ENCODE measurements at places on chromosomes 16 and 17.

- no peak for DNase-seq
Measured at GRCh38 chr16:8867216-8867931, 1.4 kb downstream of the CARHSP1 start.

DNA sequence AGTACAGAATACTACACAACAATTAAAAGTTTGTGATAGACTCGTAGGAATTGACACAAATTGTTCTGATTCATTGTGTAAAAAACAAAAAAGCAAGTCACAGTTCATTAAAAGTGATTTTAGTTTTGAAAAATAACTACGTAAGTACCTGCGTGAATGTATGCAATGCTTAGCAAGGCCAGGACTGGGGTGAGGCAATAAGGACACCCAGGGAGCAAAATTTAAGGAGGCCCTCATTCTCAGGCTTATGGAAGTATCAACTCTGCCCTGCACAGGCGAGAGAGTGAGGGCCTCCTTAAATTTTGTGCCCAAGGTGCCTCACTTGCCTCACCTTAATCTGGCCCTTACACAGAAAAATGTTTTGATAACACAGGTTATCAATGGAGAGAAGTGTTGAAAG lies 31.4 kb downstream of the NOG start:
- no peak for DNase-seq

DNA sequence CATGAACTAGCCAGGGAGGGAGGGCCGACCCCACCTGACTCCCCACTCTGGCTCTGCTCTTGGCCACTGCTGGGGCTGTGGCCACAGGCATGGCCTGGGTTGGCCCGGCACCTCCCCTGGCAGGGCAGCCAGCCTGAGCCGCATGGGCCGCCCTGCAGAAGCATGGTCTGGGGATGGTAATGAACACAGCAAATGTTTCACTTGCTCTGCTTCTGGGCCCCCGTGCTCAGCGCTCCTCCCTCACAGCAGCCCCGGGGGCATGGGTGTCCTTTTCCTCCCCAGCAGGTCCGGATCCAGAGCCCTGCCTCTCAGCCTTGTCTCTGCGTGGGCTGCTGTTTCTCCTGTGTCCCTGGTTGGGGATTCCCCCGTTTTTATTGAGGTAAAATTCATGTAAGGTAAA lies 30.9 kb upstream of the KCNJ12 start:
- no peak for DNase-seq

DNA sequence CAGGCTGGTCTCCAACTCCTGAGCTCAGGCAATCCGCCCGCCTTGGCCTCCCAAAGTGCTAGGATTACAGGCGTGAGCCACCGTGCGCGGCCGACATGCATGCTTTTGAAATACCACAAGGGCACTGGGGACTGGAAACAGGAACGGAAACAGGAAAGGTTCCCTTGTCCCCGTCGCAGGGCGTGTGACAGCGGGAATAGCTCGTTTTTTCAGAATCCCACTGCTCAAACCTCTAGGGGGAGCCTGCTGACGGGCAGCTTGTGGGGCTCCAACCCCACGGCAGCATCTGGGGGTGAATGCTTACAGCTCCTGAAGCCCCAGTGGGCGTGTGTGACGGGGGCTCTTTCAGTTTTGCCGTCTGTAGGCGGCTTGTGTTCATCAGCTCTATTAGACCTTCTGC lies 18.8 kb upstream of the ASGR2 start:
- no peak for DNase-seq

- no peak for DNase-seq
Measured at GRCh38 chr17:67682196-67682595, 35.5 kb upstream of the NOL11 start.

DNA sequence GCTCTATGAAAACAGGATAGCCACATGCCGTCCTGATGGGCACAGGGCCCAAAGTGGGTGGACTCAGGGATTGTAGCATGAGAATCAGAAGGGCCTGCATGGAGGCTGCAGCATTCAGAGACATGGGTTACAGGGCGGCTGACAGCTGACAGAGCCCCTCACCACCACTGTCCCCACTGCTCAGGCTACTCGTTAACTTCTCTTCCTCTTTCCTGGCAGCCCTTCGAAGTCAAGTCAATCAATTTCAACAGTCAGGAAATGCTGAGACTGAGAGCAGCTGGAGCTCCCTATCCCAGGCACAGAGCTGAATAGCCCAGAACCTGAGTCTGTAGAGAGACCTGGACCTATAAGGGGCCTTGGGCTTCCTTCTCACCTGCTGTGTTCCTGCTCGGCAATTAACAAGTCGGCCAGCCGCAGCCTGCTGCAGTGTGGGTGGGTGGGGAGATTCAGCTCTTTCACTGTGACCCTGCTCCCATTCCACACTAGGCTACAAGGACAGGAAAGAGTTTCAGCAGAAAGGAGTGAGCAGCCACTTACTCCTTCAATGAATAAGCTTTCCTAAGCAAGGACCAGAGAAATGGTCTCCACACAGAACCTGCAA lies 76.9 kb downstream of the TEX14 start:
- no peak for DNase-seq

GRCh38 chr16:87507351-87508069 lies 14.7 kb upstream of the ZCCHC14 start:
- DNase-seq: no peak

DNA sequence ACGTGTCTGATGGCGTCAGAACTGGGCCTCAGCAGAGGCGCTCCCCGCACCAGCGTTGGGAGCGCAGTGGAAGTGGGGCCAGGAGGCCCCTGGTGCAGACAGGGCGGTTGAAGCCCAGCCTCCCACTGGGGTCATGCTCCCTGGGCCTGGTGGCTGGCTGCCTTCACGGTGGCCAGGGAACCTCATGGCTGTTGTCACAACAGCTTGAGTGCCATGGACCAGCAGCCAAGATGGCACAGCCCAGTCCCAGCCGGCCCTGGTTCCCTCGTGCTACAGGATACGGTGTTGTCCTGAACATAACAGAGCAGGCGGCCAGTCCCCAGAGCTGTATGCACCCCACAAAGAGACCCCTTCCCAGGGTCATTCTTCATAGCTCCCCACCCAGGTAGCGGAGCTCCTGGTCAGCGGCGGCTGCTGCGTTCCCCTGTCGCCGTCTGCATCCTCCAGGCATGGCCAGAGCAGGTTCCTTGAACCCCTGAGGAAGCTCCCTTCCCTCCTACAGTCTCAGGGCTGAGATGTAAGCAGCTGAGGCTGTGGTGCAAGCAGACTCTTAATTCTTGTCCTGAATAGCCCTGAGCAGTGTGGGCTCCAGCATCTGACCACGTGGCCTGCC lies 29.7 kb downstream of the NME3 start:
- no peak for DNase-seq

- no peak for DNase-seq
Measured at GRCh38 chr17:72477491-72477890, 356.7 kb downstream of the SOX9 start.

DNA sequence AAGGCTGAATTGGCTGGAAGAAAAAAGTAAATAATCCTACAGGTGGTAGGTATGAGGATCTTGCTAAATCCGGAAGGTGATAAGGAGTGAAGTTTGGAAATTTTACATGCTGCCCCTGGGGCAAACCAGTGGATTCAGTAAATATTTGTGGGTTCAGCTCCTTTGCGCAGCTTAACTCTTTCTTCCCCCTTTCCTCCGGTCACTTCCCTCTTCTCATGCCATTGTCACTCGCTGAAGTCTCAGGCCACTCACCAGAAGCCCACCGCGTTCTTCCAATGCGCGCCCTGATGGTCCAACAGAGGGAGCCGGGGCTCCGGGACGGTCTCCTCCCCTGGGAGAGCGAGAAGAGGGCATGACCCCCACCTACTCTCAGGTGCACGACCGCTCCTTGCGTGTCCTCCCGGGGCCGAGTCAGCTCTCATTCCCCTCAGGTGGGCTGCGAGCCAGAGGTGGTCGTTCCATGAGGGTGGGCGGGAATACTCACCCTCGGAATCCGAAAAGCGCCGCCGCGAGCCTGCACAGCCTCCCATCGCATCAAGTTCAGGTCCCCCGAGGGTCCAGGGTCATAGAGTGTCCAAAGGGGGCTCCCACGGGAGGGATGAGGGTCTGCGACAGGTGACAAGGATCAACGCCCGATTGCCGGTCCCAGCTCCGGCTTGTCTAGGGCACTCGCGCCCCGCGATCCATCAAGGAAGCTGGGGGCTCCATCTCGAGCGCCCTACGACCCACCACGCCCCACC lies 474 bp downstream of the CLN3 start:
- no peak for DNase-seq

DNA sequence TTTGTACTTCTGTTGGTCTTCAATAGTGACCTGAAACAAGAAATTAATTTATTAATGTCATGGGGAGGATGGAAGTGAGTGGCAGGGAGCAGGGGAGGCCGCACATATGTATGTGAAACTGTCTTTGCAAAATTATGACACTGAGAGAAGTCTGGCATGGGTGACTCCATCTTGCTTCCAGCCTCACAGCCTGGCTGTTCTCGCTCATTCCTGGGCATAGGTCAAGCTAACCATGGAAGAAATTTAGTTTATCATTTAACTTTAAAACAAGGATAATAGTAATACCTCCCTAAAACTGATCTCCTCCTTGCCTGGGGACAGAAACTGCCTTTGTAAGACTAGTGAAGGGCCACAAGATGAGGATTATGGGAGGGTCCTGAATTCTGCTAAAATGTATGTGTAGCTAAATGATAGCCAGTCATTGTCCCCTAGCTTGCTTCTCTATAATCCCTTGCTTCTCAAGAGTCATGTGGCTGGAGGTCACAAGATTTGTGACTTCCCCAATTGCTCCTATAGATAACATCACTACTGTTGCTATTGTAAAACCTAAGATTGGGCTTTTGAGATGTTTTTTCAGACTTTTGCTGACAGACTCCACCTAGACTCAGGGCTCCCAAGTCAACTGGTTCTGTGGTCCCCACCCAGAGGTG lies 126.0 kb downstream of the HS3ST3A1 start:
- DNase-seq: no peak

GRCh38 chr16:68401871-68402747 lies 46.2 kb downstream of the SMPD3 start:
- no peak for DNase-seq

- DNase-seq: no peak
Measured at GRCh38 chr17:11612956-11613355, 14.7 kb downstream of the DNAH9 start.

DNA sequence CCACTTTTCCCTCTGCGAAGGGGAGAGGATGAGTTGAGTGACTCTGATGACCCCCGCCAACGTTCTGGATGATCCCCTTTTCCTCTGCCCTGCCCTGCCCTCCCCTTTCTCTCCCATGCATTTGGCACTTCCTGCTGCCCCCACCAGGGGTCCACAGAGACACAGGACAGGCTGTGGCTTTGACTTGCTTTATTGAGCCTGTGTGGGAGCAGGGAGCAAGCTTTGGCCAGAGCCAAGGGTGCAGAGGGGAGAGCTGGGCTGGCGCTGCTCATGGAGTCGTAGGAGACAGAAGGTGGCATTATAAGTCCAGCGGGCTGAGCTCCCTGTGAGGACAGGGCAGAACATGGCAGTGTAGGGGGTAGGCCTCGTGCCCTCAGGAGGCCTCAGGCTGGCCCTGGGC lies 1.6 kb downstream of the PPY start:
- DNase-seq: no peak

DNA sequence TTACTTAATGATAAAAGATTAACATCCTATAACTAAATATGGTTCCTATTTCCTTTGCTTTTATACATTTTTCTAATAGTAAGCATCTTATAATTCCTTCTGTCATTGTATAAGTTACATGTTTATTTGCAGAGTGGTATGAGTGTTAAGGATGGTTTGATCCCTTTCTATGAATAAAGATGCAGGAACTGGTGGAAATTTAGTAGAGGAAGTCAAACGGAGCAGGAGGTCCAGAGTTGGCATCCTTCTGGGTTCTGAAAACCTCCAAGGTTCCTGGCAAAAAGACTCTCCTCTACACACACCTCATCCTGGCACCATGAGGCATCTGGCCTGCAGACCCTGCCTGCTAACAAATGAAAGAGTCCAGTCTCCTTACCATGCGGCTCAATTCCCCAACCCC lies 296.8 kb downstream of the SOX9 start:
- DNase-seq: no peak

DNA sequence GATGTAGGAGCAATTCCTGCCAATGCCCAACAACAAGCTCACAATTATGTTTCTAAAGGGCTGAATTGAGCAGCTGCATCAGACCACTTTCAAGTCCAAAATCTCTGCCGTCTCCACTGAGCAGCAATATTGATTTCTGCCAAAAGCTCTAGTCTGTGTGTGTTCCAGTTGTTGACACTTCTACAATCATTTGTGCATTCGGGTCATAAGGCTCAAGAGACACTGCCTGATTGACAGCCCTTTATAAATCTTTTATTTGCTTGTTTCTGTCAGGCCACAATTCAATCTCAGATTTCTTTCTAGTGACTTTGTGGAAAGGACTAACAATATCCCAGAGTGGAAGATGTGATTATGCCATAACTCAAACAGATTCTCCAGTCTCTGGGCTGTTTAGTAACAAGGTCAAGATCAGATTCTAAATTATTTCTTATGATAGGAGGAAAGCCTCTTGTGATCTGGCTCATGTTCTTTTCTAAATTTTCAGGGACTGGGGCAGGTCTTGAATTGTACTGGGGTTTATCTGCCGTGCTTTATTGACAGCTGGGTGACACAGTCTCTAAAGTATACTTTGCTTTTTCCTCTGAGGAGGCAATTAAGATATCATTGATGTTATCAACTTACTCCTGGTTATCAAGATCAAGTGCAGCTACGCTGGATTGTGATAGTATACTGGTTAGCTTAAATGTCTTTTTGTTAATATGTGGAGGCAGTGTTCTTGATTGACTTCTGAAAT lies 377.1 kb downstream of the CNTNAP4 start:
- no peak for DNase-seq

All from NCI-H526 treated with DMSO at 0.1 percent for 48 hours (cell line).